ENCODE measurements at places on chromosomes 4 and X. TPM values are rescaled to one million over a fixed set of nuclear protein-coding genes. Genes with fewer than 3 reads are reported as not detected.

GRCh38 chr4:110135523-110135922 lies 62.9 kb downstream of the ELOVL6 start:
- DNase-seq, result no peak

DNA sequence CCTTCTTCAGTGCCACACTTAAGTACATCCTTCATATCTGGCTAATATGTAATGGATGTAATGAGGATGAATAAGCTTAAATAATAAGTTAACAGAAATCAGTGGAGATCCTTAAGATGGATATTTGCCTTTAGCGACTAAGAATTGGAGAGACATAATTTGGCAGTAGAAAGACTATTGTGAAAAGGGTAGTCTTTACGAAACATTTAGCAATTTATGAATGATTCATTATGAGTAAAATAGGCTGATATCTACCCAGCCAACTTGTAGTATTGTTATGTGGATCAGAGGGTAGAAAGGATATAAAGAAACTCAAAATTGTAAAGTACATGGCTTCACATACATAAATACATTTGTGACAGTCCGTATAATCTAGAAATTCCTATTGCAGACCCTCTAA lies 2371.8 kb downstream of the PCDH7 start:
- DNase-seq, result no peak

DNA sequence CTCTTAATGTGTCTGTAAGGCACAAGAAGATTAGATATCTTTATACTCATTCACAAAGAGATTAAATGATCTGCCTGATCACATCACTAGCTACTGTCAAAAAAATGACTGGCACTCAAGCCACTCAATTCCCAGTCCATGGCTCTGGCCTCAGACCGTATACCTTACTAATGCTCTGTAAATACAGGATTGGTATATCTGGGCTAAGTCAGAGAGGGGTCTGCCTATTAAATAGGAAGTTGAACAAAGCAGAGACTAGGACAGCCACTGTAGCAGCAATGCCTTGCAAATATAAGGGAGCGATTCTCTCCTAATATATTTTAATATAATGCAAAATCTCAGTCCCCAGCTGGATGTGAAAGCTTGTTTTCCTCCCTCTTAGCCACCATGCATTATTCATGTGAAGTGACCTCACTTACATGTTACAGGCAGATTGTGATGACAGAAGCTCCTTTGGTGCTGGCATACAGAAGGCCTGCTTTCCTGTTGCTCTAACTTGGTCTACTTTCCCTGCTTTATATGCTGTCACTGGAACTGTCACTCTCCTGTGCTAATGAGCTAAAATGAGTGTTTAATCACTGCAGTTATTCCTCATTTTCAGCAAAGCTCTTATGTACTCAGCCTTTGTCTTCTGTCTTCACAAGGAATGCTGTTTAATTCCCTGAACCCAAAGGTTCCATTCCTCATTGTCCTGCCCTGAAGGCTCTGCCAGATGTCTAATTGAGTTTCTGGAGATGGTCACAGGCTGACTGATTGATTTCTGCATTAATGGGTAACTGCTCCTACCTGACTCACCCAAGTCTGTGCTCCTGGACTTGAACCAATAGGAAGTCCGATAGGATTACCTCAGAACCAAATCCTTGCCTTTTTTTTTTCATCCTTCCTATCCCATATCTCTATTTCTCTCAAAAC lies 578.2 kb downstream of the KLHL13 start:
- no peak for DNase-seq

SMR3B gene
- not detected for polyA plus RNA-seq

DNA sequence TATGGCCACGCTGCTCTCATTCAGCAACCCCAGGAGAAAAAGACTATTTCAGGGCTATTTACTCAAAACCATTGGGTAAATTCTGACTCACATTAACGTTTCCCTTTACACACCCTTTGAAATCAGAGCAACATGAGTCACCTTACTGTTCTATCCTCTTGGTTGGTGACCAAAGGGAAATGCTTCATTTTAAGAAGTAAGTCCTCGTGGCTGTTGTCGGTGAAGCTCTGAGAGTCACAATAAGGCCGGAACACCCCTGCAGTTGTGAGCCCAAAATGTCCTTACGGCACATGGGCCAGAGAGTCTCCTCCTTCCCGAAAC lies 56.3 kb upstream of the SPRY1 start:
- DNase-seq, result peak; percentile 70

DNA sequence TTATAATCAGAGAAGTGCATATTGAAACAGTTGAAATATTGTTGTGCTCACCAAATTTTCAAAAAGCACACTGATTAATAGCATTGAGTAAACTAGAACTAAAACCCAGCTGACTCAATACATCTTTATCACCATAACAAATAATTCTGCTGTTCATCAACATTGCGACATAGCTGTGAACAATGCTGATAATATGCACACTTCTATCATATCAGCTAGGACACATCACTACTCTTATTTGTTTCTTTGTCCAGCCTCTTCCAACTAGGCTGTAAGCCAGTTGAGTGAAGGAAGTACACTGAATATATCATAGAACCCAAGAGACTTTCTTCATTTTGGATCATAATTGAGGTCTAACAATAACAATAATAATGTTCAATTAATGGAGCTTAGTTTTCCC lies 349.7 kb downstream of the IQCM start:
- DNase-seq, result peak; percentile 85

DNA sequence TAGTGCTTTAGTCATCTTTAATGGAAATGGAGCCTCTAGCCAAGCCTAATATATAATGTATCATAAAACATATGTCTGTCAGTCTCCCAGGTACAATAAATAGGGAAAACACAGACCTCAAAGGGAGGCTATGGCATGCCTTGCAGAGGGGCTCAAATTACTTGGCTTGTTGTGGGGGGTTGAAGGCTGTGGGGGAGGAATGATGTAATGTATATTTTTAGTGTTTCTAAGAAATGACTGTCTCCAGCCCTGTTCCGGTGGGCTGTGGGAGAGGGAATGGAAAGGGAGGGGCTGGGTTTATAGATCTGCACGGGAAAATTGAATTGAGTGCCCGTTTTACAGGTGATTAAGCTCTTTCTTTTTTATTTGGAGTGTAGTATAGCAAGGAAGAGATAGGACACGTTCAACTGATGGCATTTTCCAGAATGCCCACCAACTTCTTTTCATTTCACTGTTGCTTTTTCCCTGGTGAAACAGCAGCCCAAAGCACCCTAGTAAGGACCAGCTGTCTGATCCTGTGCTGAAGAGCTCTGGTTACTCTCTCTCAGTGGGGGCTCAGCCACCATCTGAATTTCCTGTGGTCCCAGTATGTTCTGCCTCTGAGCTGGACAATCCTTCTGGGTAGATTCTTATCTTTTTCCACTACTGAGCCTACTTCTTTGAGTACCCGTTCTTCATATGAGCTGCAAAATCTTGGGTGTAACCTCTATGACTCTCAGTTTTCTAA lies 220.7 kb upstream of the CASK start:
- no peak for DNase-seq

MEPE gene
- polyA plus RNA-seq, result not detected

DNA sequence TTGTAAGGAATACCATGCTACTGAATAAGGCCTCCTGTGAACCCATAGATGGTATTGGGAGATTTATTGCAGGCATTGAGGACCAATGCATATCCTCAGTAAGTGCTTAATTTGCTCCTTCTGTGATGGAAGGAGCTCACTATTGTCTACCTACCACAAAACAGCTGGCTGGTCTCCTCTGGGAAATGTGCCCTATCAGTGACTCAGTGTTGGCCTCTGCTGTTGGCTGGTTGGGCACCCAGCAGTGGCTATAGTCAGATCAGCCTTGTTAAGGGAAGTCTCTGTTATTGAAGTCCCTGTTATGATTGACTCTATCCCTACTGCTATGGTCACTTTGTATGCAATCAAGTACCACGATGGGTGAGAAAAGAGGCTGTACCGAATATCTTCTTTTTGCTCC lies 27.5 kb upstream of the OTUD4 start:
- DNase-seq, result no peak

DNA sequence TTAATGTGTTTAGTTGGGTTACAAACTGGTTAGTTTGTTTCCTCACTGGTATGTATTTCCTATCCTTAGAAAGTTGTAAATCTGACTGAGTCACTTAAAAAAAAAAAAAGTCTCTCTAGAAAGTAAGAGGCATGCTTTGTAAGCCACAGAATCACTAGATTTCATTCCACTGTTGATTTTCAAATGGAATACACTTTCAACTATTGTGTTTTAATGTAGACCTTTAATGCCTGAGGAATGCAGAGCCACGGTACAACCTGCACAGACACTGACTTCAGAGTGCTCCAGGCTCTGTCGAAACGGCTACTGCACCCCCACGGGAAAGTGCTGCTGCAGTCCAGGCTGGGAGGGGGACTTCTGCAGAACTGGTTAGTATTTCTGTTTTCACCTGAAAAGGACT lies 88.6 kb downstream of the HHIP start:
- peak; percentile 81 for DNase-seq

MAGEB2 gene
- polyA plus RNA-seq, result not detected

GRCh38 chr4:3851881-3852280 lies 85.7 kb downstream of the ADRA2C start:
- DNase-seq, result no peak

DNA sequence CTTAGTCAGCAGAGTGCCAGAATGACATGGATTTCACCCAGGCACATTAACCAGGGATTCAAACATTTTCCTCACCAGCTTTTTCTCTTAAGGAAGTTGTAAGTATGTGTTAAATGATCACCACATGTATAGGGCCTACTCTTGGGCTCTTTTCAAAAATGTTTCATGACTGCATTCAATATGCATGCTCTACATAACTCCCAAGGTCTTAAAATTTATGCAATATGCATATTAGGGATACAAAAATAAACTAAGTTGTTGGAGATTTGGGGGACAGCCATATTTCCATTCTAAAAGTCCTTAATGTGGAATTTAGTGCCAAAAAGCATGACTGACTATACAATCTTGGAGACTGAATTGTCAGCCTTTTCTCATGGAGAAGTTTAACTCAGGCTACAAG lies 25.0 kb upstream of the TRPC5OS start:
- no peak for DNase-seq

DNA sequence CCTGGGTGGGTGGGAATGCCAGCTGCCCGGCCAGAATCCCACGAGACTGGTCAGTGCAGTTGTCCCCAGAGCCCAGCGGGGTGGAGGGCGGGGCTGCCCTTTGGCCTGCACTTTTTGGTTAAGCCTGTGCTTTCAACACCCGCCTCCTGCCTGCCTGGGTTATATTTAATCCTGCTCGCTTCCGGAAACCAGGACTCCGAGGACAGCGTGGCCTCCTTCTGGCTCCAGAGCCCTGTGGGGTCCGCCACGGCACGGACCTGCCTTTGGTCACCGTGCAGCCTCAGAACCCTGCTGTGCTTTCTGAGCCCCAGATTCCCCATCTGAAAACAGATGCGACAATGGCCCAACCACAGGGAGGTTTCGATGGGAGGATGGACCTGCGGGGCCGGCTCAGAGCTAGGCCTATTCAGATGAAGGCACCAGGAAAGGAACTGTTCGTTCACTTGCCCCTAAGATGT lies 29.4 kb upstream of the KIAA0232 start:
- no peak for DNase-seq

DNA sequence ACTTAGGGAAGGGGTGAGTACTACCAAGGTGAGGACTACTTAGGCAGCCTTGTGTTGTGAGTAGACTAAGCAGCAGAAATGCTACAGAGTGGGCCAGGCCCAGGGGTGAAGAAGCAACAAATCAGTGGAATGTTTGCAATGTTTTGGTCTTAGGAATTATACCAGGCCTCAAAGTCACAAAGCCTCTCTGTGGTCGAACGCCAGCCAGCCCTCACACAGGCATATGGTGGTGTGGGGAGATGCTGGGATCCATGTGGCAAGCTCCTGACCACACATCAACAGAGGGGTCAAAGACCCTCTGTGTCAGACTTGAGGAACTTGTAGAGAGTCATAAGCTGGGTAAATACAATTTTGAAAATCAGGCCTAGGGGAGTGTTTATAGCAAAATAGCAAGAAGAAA lies 153.8 kb upstream of the KLF3 start:
- DNase-seq, result no peak

TIGD4 gene
- 0.07 TPM for polyA plus RNA-seq

GRCh38 chr4:94559351-94559806 lies 107.6 kb downstream of the PDLIM5 start:
- DNase-seq, result peak; percentile 32

- peak; percentile 8 for DNase-seq
Observed at GRCh38 chrX:101485212-101485949, at the start of gene ARMCX4. Gene ARMCX4, plus strand, starts transcription at chrX:101485456. Its CDS starts 3,134 bp downstream, at chrX:101488590.

DNA sequence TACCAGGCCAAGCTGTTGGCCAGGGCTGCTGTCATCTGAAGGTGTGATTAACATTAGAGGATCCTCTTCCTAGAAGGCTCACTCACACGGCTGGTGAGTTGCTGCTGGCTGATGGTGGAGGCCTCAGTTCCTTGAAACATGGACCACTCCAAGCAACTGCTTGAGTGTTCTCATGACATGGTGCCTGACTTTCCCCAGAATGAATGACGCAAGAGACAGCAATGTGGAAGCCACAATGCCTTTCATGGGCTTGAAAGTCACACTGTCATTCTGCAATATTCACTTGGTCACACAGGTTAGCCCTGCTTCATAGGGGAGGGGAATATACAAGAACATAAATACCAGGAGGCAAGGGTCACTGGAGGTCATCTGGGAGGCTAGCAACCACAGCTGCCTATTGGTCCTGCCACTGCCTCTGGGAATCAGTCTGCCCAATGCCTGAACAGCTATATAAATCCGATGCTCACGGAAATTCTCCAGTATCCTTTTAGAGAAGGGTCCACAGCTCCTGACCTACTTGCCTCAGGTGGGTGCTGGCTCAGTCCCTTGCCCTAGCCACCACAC lies 97.1 kb upstream of the MAML3 start:
- no peak for DNase-seq

- DNase-seq, result no peak
Observed at GRCh38 chr4:66556651-66557278, 886.5 kb upstream of the EPHA5 start.

GRCh38 chr4:122203407-122203806 lies 51.3 kb downstream of the BLTP1 start:
- DNase-seq, result no peak

F8 gene
- polyA plus RNA-seq, result 0.78 TPM

- DNase-seq, result no peak
Observed at GRCh38 chrX:14497184-14497666, 32.1 kb upstream of the GLRA2 start.

GRCh38 chr4:1714303-1715001 lies 2.3 kb upstream of the SLBP start:
- DNase-seq, result no peak

DNA sequence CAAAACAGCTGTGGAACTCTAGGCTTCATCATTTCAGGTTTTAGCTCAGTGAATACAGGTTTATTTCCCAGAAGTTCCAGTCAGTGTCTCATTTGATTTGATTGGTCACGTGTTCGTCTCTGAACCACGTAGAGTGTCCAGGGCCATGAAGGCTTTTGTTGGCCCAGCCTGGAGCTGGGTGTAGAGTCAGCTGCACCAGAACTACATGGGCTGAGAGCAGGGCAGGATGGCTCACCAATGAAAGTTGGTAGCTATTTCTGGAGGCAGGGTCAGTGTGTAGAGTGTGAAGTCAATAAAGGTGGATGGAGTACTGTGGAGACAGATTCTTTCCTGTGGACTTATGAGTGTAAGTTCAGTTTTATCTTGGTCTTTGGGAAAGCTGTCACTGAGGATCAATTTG lies 43.0 kb upstream of the IGFBP7 start:
- no peak for DNase-seq
